Hematopoietic multipotent progenitor cell treated with erythropoietin and hydrocortisone succinate and interleukin-3 and kit ligand, for 8 days (in vitro differentiated cells): ENCODE measurements at places on chromosomes 7 and 10.
A peak's percentile ranks its signal among the peaks of the same experiment; 100 is the strongest.

DNA sequence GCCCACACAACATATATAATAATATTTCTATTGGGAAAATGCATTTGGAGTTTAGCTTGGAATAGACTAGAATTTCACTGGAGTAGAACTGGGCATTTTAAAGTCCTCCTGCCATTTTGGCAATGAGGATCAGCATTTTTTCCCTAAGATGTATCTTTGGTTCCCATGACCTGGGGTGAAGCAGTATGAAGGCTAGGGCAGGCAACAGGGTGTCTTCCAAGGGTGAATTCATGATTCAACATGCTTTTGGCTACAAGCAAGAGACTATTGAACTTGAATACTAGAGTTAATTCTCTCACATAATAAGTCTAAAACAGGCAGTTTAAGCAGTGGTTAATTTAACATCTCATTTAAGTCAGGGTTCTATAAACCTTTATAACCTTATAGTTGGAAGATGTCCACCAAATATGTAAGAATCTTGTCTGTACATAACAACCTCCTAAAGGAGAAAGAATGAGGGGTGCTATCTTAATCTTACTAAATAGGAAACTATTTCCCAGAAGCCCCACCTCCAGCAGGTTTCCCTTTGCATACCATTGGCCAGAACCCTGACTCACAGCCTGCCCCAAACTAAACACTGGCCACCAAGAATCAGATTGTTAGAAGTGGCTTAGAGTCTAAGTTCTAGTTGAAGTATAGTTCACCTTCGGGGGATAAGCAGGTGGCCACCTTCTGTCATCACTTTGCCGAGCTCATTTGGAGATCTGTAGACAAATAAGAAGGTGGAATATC is 96.0 kb upstream of the PRPS1L1 start:
- DNase-seq = no peak

- no peak for DNase-seq
These were observed 99.6 kb downstream of the C10orf90 start for GRCh38 chr10:126570621-126571602.

DNA sequence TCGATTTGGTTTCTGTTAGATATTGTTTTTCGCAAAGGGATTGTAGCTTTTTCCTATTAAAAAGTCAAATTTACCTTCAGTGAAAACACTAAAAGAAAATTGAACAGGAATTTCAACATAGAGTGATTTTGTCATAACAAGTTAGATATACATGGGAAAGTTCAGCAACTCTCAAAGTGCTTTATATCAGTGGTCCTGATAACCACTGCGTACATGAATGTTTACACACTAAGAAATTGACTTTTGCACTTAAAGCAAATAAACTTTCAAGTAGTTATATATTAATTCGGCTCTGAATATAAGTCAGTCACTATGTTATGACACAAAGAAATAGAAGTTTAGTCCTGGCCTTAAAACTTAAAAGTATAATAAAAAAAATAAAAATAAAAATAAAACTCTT is 101.3 kb upstream of the DKK1 start:
- DNase-seq = no peak

DNA sequence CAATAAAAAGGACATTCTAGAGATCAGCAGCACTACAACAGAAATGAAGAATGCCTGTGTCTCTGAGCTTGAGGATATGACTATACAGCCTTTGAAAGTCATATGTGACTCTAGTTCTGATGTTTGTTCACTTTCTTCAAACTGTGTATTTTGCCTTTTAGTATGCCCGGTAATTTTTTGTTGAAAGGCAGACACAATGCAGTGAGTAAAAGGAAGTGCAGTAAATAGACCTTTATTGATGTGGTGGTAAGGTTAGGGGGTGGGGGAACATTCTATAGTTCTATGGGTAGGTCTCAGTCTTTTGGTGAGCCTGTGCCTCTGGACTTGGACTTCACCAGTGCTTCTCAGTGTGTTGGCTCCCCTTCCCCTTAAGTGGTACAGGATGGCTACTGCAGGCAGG is 143.5 kb upstream of the CDC14C start:
- no peak for DNase-seq

- peak; percentile 73 for DNase-seq
These were observed 56.8 kb upstream of the FAM171A1 start for GRCh38 chr10:15427843-15428414.

DNA sequence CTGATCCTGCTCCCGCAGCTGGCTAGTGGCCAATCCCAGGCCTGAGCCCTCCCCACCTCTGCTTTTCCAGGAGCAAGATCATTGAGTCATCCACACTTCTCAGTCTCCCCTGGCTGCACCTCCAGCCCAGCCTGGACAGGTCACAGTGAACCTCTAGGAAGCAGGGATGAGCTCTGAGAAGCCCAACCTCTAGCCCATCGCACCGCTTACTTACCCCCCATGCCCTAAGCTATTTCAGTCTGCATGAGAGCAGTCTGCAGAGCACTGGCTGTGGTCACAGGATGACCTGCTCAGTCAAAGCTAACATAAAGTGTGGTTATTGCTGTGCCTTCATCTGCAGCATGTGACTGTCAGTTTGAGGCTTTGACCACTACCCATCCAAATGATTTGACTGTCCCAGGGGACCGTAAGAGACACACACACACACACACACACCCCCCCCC is 129.2 kb downstream of the SORBS1 start:
- DNase-seq = no peak

- DNase-seq = no peak
These were observed 234.5 kb upstream of the MEOX2 start for GRCh38 chr7:15920953-15921352.

DNA sequence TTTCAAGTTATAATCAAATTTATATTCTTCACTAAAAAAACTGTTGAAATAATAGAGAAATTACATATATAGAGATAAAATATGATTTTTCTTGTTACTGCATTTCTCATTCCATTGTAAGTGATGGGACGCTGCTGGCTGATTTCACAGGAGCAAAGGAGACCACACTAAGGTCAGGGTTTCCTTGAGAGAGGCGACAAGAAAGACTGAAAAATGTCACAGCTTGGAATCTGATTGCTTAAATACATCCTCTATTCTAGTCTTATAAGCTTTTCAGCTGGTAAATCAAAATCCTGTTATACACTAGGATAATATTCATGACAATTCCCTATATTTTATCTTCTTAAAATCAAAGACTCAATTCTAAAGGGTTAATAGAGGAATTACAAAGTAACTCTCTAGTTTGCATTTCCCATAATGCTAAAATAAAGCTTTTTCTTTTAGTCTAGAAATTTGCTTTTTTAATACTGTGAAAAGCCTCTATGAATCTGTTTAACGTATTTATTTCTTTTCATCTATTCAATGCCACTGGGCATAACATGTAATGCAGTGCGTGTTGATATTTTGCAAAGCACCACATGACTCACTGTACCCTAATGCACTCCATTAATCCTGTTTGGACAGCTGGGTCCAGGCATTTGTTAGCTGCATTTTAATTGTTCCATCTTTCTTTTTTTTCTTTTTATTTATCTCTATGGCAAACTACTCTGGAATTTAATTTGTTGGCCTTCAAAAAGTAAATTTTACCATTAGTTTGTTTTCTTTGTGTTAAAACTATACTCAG is 81.7 kb downstream of the RNF32 start:
- no peak for DNase-seq

DNA sequence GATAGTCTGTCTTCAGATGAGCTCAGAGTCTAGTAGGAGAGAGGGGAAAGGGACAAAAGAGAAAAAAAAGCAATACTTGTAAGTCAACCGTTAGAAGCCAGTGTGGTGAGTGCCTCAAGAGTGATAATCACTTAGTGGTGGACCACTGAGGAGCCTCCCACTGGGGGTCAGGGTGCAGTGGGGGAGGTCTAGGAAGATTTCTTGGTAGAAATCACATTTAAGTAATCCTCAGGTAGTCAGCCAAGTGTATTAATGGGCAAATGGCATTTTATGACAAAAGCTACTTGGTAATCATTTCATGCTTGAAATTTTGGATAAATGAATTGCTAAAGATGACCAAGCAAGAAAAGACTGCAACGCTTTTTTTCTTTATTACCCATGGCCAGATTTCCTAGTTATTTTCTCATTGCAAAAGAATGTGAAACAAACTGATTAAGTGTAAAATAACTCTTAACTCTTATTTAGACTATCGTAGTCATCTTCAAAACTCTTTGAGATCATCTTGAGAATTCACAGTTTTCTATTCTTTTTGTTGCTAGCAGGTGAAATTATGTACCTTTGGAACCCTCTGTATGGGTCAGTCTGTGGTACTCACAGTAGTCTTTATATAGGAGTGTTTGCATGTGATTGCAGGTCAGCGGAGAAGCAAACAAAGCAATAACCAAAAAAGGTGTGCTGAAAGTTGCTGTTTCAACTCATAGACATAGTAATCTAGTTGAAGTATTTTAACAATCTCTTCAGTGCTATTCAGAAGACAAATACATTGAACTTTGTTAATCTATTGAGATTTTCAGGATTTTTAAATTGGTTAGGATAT is 63.9 kb downstream of the PPP1R9A start:
- no peak for DNase-seq

- DNase-seq = no peak
These were observed 1.3 kb downstream of the ITPRIP start for GRCh38 chr10:104336821-104337467.

DNA sequence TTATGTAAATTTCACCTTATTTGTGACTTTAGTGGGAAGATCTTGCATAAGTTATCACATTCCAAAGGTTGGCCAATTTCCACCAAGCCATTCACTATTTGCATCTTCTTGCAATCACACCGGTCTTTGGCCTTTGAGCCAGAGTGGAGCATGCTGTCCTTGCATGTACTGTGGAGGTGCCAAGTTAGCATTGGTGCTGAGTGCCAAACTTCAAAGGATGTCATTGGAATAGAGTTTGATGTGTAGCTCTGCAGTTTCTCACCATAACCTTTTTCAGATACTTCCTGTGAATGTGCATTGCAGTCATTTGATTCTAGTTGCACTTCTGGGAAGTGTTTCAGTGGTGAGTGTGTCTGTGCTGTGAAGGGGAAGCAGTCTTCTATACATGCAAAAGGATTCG is 620.6 kb downstream of the SUGCT start:
- DNase-seq = no peak

DNA sequence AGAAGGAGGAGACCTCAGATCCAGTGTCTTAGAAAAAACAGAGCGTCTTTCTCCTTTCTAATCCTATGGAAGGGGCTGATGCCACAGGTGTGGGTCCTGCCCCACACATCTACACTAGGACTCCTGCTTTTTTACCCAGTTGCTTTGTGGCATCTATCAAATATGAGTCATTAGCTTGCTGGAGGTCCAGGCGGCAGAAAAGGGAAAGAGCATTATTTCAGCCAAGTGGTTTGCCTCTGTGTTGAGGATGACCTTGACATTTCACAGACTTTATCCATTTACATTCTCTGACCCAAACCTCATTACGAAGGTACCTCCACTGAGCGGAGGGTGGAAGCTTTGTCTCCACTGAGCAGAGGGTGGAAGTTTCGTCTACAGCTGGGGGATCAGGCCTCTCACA is 308.4 kb upstream of the KLF6 start:
- DNase-seq = no peak

GRCh38 chr7:47361236-47361635 is 220.7 kb downstream of the TNS3 start:
- no peak for DNase-seq

GRCh38 chr7:103542470-103542869 is 96.5 kb upstream of the SLC26A5 start:
- DNase-seq = no peak

- no peak for DNase-seq
These were observed 101.9 kb downstream of the LRRN3 start for GRCh38 chr7:111192614-111193413.

- no peak for DNase-seq
These were observed 2.1 kb upstream of the FAM171A1 start for GRCh38 chr10:15373199-15373598.

DNA sequence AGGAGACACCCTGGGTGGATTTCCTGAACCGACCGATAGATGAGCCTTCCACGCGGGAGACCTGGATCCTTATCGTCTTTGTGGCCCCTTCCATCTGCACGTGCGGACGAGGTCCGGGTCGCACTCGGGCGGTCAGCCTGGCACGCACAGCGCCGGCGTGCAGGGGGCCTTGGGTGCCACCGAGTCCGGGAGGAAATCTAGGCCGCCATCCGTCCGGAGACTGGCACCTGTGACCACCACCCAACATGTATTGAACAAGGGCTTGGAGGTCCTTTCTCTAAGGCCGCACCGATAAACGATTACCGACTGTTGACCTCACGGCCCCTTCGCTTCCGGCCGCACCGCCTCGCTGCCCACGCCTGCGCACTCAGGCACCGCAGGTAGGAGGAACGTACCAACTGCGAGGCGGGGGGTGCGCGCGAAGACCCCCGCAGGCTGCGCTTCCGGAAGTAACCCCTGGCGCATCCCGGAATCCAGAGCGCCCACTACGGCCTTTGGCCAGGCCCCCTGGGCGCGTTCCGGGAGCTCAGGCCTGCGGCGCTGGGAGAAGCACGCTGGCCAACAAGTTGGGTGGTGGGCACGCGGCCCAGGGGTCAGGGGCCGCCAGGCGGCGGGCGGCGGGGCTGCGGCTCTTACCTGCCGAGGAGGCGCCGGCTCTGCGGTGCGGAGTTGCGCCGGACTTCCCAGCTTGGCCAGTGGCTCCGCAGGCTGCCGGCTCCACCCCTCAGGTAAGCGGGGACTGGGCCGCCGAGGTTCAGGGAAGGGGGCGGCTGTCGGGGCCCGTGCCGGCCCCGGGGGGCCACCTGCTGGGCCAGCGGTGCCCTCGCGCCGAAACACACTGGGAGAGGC is at the start of the genes ACTR3C and LRRC61:
Gene ACTR3C, minus strand, starts transcription at position 713 of the 849 bp plus-strand sequence. CDS start 28,249 bp downstream, outside the sequence.
Gene LRRC61, plus strand, starts transcription at position 523 of the 849 bp plus-strand sequence. CDS start 13,507 bp downstream, outside the sequence.
- peak; percentile 55 for DNase-seq

DNA sequence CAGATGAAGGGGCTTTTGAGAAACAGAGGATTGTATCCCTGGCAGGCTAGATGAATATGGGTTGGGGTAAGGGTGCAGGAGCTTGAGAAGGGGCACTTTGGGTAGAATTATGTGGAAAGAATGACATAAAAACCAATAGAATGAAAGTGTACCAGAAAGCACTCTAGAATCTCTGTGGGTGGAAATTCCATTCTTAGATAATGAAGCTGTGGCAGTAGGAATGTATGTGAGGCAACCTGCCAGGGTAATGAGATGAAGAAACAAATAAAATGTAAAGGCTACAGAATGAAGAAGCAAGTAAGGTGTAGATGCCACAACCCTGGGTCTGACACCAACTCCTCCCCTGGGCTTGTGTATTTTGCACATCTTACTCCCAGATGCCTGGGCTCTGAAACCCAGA is 16.8 kb downstream of the NOBOX start:
- no peak for DNase-seq

GRCh38 chr7:22252936-22253536 is 103.9 kb downstream of the RAPGEF5 start:
- no peak for DNase-seq

- no peak for DNase-seq
These were observed 174.8 kb upstream of the AGR3 start for GRCh38 chr7:17056491-17057142.

GRCh38 chr7:47095946-47096345 is 486.0 kb downstream of the TNS3 start:
- DNase-seq = no peak

DNA sequence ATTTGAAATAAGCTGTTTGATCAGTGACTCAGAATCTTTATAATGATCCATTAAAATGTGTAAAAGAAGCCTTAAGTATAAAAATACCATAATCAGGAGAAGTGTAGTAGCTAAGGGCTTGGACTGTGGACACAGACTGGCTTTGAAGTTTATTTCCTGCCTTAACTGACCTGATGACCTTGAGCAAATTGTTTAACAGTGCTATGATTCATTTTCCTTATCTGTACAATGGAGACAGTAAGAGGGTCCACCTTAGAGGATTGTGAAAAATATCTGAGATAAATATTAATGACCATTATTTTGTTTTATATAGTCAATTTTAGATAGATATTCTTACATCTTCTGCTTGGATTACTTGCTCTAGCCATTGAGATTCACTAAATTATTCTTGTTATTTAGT is 13.3 kb upstream of the RPA3 start:
- DNase-seq = no peak
